Muscle of leg (tissue), 16 donors: ENCODE measurements at places on chromosomes 6 and 20. TPM values are rescaled to one million over a fixed set of nuclear protein-coding genes. Genes with fewer than 3 reads are reported as not detected.

TINAG gene
- polyA plus RNA-seq = not detected

OOEP gene
- 0.16 TPM for polyA plus RNA-seq

GRCh38 chr6:31582230-31582643, at the start of gene LTB:
Gene LTB (minus strand): TSS chr6:31582424. CDS start chr6:31582417, 7 bp downstream.
- H3K27me3 ChIP-seq = peaks cover 14% of the 10 kb centered on the region
- DNase-seq = no peak
- no peaks in the 10 kb centered on the region for H3K36me3 ChIP-seq

DNA sequence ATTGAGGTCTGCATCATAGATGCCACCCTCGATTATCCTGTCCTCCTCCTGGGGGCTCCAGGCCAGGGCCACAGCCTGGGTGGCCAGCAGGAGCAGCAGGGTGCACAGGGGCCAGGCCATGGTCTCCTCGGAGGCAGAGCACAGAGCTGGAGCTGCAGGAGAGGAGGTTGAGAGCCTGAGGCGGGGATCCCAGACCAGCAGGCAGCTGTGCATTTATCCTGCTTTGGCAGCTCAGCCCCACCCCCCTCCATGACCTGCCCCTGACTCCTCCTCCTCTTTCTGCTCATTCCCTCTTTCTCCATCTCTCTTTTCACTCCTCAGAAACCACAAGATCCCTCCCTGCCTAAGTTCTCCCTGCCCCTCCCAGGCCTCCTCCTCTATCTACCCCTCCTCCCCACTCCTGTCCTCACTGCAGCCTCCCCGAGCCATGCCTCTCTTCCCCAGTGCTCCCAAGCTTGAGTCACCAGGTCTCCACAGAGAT, at the start of gene CST2:
TSS of gene CST2 (minus strand) at position 189 of the 481 bp plus-strand sequence. CDS start at position 120, 69 bp downstream.
- H3K27ac ChIP-seq = no peak within 1 kb of the TSS
- no peak within 1 kb of the TSS for H3K4me3 ChIP-seq
- H3K27me3 ChIP-seq = no peaks in the 10 kb centered on the region
- no peaks in the 10 kb centered on the region for H3K36me3 ChIP-seq
- H3K4me1 ChIP-seq = peaks cover 5% of the 10 kb centered on the region
